ENCODE measurements at places on chromosomes 7 and 10. TPM values are rescaled to one million over a fixed set of nuclear protein-coding genes. Genes with fewer than 3 reads are reported as not detected.

The SMARCD3 gene
- 5.8 TPM for total RNA-seq

The WDR11 gene
- 32.4 TPM for total RNA-seq

The MKRN1 gene
- 78.6 TPM for total RNA-seq

The CDC14C gene
- not detected for total RNA-seq

The LLCFC1 gene
- not detected for total RNA-seq

GRCh38 chr10:14618674-14619073, 156.0 kb downstream of the FAM107B start:
- DNase-seq = no peak

GRCh38 chr7:31044529-31044928, 7.6 kb upstream of the ADCYAP1R1 start:
- no peak for DNase-seq

DNA sequence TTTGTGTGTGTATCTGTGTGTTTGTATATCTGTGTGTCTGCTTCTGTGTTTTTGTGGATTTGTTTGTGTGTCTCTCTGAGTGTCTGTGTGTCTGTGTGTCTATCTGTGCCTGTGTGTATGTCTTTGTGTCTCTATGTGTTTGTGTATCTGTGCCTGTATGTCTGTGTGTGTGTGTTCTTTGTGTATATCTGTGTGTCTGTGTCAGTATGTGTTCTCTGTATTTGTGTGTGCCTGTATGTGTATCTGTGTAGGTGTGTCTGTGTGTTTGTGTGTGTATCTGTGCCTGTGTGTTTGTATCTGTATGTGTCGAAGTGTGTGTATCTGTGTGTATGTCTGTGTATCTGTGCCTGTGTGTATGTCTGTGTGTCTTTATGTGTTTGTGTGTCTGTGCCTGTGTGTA, 118.2 kb downstream of the SH2D4B start:
- no peak for DNase-seq

- DNase-seq = no peak
Observed at GRCh38 chr7:128370491-128370890, 9.0 kb upstream of the PRRT4 start.

DNA sequence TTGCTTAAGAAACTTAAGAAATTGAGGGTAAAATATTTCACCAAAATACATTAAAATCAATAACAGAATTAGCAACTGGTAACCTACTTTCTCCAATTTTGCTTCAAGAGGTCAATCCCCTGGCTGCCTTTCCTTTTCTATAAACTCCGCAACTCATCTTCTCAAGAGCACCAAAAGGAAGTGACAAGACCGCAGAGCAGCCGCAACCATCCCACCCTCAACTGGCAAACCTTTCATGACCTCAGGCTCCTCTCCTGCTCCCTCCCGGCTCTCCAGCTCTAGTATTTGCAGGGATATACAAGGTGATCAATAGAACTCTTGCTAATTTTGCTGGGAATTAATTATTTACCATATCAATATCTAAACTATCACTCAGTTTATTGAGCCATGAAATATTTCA, 88.9 kb downstream of the ATE1 start:
- DNase-seq = no peak

DNA sequence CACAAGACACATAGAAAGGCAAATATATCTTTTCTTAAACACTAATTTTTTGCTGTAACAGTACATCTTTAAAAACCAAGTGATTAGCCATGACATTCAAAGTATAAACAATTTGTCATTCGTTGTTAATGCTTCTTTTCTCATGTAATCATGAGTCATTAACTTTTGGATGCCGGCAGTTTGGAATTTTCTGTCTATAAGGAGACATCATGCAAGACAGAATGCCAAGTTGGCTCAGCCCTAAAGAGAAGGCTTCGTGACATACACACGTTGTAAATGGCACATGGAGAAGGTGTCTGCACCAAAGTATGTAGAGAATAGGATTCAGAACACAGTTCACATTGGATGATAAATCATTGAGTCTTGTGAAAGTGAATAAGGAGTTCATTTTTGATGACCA, 35.9 kb downstream of the CCDC3 start:
- no peak for DNase-seq

GRCh38 chr10:35470925-35471315, 134.2 kb upstream of the GJD4 start:
- no peak for DNase-seq

DNA sequence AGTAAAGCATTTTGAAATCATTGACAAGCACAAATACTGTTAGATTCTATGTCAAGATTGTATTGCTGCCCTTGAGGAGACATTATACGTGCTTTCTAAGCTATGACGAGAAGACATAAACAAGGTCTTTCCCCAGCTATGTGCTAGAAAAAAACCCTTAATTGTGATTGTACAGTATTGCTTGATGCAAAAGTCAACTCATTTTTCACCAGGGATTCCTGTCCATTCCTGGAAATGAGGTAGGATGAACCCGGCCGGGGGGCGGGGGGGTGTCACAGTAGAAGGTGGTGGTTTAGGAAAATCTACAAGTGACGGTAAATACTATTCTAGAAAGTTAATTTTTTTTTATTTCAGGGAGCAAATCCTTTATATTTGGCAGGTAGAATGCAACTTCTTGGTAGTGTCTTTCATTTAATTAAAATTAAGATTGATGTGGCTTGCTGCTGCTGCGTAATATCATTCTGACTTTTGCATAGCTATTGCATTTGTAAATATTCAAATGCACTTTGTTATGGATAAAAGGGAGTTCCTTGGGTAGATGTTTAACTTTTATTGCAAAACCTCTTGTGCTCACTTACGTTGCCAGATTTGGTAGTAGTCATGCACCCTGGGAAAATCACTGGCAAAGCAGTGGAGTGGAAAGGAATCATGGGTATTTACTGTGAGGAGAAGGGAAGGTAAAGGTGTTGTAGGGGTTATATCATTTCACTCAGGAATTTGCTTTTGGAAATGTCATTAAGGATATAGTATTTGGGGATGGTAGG, 164.4 kb upstream of the PRPS1L1 start:
- DNase-seq = no peak

DNA sequence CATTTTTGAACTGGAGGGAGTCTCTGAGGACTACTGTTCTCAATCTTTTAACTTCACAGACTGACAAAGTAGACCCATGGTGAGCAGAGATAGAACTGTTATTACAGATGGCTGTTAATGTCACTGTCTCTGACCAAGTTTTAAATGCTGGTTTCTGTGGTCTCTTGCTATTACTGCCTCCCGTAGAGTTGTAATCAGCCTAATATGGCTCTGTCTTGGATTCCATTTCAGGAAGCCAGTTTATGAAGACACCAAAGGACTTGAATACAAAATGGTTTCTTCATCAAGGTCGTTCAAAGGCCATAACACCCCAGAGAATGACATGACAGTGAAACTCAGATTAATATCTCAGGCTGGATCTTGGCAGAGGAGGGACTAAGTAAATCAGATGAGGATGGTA, 3.9 kb downstream of the SFRP4 start:
- DNase-seq = no peak

DNA sequence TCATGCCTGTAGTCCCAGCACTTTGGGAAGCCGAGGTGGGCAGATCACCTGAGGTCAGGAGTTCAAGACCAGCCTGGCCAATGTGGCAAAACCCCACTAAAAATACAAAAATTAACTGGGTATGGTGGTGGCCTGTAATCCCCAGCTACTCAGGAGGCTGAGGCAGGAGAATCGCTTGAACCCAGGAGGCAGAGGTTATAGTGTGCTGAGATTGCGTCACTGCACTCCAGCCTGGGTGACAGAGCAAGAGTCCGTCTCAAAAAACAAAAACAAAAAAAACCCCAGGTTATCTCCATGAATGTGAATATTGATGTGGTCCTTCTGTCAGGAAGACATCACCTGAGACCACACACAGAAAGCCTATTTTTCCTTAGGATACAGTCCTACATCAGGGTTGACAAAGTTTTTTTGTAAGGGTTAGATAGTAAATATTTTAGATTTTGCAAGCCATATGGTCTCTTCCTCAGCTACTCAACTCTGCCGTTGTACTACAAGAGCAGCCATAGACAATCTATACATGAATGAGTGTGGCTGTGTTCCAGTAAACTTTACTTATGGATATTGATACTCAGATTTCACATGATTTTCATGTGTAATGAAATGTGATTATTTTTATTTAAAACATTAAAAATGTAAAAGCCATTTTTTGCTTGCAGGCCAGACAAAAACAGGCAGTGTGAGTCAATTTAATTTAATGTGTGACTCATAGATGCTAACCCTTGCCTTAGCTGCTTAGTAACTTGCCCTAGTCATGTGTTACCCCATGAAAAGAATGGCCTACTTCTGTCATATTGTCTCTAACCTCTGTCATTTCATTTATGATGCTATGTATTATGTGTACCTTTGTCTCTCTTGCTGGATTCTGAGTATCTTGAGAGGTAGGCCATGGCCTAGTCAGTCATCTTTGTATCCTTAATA, 78.1 kb downstream of the TPST1 start:
- no peak for DNase-seq

DNA sequence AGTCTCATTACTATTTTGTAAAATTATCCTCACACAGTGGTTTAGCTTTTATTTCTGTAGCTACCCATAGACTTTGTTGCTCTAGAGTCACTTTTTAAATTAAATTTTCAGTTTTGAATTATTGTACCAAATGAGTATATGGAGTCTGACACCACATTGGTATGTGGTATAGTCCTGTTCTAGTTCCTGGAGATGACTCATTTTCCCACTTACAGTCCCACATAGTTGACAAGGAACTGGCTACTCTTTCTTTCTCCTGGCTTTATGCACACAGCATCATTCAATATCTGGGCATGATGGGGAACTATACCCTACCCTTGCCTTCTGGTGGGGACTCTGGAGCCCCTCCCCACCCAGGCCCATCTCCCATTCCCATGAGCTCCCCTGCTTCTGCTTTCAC, 92.6 kb upstream of the RAB11FIP2 start:
- no peak for DNase-seq

DNA sequence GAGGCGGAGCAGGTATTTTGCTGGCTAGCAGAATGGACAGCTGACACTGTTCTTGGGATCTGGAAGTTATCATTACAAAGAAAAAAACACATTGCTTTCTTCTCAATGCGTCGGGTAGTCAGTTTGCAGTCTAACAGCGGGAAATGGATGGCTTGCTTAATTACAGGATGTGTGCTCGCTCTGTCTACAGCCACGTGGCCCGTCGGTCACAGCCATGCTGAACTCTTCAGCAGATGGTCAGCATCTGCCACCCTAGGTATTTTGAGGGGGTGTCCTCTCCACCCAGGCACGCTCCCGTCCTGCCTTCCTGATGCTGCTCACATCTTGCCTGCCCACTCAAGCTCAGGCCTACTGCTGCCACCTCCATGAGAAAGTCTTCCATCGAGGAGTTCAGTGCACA, 20.4 kb upstream of the INMT start:
- DNase-seq = no peak

- no peak for DNase-seq
Observed at GRCh38 chr7:149427893-149428292, 33.0 kb downstream of the ZNF777 start.

- DNase-seq = no peak
Observed at GRCh38 chr7:121561717-121562116, 165.6 kb upstream of the FAM3C start.

DNA sequence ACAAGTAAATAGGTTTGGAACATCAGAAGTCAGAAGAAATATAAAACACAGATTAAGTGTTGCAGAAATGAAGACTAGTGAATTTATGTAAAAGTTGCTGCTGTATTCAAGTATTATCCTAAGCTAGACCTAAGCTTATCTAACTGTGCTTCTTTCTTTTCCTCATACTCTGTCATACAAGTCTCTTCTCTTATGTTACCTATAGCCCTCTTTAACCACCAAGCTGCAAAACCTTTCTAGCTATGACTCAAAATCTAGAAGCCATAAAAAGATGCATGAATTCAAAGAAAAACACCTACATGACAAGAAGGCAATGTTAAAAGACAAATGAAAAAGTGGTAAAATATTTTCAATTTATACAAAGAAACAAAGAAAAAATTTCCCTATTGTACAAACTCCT, 23.0 kb downstream of the DENND11 start:
- no peak for DNase-seq
